ENCODE measurements at places on chromosomes 2 and 18.

- no peaks in the 10 kb centered on the region for H3K4me1 ChIP-seq
- no peak overlapping the region for H3K4me3 ChIP-seq
- H3K27me3 ChIP-seq = peaks cover 4% of the 10 kb centered on the region
- DNase-seq = no peak
- peaks cover 25% of the 10 kb centered on the region for H3K36me3 ChIP-seq
These were observed 31.0 kb upstream of the CYBRD1 start for GRCh38 chr2:171491292-171491691.

GRCh38 chr2:109460553-109461324 is 153.0 kb downstream of the SEPTIN10 start:
- no peak overlapping the region for H3K27ac ChIP-seq
- DNase-seq = no peak
- H3K27me3 ChIP-seq = peaks cover 4% of the 10 kb centered on the region
- peaks cover 30% of the 10 kb centered on the region for H3K4me1 ChIP-seq
- H3K4me3 ChIP-seq = no peak overlapping the region

GRCh38 chr2:238847841-238848690 is at the start of gene TWIST2:
Gene TWIST2 (plus strand): TSS chr2:238848085. CDS start chr2:238848216, 131 bp downstream.
- H3K4me3 ChIP-seq = peak within 1 kb of the TSS; percentile 84
- peaks cover 6% of the 10 kb centered on the region for H3K36me3 ChIP-seq
- H3K27ac ChIP-seq = no peak within 1 kb of the TSS
- peaks cover 39% of the 10 kb centered on the region for H3K4me1 ChIP-seq

- no peaks in the 10 kb centered on the region for H3K4me1 ChIP-seq
- H3K36me3 ChIP-seq = no peaks in the 10 kb centered on the region
- no peak for DNase-seq
- peaks cover 6% of the 10 kb centered on the region for H3K27me3 ChIP-seq
- no peak overlapping the region for H3K4me3 ChIP-seq
These were observed 740.5 kb downstream of the GALR1 start for GRCh38 chr18:77990131-77990530.

GRCh38 chr2:65096948-65097347 is 33.0 kb downstream of the RAB1A start:
- no peaks in the 10 kb centered on the region for H3K27me3 ChIP-seq
- H3K27ac ChIP-seq = no peak overlapping the region
- peaks cover 82% of the 10 kb centered on the region for H3K36me3 ChIP-seq
- no peak for DNase-seq
- no peak overlapping the region for H3K4me3 ChIP-seq

All from nephron progenitor cell (in vitro differentiated cells).